ENCODE measurements at places on chromosomes 16 and 17.
A peak's percentile ranks its signal among the peaks of the same experiment; 100 is the strongest.

DNA sequence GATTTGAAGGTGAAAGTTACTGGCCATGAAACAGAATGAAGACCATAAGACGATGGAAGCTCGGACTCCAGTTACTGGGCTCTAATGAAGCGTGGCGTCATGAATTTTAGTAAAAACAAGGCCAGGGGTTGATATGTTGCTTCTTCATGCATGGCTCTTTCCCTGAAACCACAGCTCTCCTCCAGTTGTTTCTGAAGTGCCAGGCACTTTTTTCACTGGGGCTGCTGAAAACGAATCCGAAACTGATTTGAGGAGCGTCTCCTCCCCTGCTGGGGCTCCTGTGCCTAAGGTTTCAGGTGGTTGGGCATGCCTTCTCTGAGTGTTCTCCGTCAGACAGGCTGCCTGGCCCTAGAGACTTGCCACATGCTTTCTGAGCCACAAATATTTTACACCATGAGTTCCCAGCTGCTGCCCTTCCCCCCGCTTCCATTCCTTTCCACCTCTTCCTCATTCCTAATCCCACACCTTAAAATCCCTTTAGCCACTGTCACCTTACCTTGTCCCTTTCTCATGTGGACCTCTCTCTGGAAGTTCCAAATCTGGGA, 3.7 kb upstream of the MYL4 start:
- DNase-seq, result no peak

DNA sequence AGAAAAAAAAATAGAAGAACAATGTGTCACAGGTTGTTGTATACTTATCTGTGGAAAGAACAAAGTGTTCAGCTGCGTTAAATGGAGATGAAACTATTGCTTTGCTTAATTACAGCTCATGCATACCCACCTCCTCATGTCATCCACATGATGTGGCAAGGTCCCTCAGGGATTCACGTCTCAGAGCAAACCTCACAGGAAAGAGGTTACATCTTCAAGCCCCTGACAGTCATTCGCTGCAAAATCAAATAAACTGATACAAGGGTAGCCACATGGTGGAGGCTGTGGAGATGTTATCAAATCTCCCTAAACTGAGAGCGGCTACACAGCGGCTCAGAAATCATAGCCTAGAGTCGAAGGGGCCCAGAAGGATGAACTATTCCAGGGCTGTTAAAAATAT, 21.1 kb downstream of the GINS3 start:
- no peak for DNase-seq

DNA sequence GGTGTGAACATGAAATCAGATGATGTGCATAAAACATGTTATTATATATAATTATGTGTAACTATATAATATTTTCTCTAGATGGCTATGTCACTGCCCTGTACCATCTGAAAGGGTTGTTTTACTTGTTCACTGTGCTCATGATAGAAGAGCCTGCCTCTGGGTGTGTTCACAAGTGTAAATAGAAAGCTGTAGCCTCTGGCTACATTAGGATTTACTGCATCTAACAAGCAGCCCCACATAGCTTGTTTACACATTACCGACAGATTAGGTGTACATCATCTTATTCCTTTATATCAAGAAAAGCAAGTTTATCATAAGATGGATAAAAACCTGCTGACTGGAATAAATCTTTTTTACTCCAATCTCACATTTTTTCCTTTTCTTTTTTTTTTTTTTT, 46.1 kb downstream of the CHD9 start:
- DNase-seq, result no peak

GRCh38 chr16:10112021-10112420, 70.2 kb downstream of the GRIN2A start:
- DNase-seq, result no peak

DNA sequence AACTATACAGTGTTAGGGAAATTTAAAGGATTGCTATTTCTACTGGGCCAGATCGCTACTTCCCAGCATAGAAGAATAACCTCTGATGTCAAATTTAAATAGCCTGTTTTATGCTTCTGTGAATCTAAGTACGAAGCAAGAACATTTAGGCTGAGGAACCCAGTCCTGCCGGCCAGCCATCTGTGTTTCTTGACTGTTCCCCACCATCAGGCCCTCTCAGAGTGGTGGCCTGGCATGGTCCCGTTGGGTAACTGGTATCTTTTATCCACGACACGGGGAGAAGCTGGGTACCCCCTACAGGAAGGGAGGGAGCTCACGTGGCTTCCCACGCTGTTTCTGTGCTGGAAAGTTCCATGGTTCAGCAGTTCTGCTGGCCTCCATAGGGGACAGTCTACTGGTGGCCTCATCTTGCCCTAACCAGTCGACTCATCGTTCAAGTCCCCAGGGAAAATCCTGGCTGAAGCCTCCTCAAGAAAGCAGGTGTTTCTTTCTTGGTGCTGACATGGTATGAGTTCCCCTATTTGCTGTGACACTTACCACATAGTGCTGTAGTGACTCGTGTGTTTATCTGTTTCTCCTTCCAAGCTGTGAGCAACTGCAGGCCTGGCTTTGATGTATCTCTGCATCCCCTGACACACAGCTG, 201.7 kb upstream of the NLRP1 start:
- DNase-seq, result no peak

- DNase-seq, result no peak
Measured at GRCh38 chr16:78677181-78677731, 577.8 kb downstream of the WWOX start.

DNA sequence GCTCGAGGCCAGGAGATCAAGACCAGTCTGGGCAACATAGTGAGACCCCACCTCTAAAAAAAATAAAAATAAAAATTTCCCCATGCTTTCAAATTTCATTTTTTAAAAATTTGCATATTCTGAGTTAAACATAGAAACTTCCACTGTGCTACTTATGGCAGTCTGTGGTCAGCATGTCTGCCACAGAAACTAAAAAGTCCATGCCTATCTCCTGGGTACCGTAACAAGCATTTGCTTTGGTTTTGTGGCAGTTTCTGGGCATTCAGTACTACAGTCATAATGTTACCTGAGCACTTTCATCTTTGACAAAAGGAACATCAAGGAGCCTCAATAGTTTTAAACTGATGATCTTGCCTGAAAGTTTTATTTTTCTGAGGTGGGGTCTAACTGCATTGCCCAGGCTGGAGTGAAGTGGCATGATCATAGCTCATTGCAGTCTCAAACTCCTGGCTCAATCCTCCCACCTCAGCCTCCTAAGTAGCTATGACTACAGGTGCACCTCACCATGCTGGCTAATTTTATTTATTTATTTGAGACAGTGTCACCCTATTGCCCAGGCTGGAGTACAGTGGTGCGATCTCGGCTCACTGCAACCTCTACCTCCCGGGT, 13.2 kb upstream of the ITGA2B start:
- no peak for DNase-seq

- DNase-seq, result no peak
Measured at GRCh38 chr16:80687606-80688005, 116.8 kb downstream of the CDYL2 start.

DNA sequence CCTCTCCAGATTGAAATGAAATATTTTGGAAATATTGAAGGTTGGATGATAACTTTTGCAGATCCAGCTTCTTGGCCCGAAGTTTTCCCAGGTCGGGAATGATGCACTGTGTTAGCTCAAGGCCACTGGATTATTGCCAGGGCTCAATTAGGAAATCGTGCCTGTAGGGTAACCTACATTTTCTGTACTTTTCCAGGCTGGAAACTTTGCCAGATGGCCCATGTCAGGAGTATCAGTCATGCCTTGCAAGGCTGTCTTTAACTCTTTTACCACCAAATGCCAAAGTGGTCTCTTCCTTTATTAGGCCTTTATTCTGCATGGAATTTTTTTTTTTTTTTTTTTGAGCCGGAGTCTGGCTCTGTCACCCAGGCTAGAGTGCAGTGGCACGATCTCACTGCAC, 8.9 kb upstream of the SEC14L1 start:
- DNase-seq, result no peak

DNA sequence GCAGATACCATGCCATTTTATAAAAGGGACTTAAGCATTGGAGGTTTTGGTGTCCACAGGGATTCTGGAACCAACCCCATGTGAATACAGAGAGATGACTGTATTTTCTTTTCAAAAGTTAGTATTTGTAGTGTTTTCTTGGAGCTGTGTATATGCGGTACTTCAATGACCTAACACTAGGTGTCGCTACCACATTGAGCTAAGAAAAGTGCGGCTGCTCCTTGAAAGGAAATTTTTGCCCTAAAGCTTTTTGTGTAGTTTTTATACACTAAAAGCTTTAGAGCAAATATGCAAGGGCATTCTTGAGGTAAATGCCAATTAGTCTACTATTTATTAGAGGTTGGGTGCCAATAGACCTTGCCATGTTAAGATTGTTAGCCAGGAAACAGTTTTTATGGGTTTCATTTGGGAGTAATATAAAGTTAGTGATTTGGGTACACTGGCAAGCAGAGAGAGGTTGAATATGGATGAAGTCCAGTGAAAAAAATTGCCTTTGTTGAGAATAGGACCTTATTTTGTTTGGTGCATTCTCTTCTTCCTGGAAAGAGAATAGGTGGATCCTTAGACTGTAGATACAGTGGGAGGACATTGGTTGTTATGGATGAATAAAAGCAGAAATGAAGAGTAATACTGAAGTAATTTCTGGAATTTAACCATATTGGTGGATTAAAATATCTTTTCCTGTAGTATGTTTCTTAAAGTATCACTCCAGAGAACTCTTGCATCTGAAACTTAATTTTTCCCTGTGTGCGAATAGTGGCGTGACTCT, 43.3 kb downstream of the BCAS3 start:
- DNase-seq, result peak; percentile 1

GRCh38 chr17:78555746-78556401, 21.3 kb downstream of the DNAH17 start:
- no peak for DNase-seq

DNA sequence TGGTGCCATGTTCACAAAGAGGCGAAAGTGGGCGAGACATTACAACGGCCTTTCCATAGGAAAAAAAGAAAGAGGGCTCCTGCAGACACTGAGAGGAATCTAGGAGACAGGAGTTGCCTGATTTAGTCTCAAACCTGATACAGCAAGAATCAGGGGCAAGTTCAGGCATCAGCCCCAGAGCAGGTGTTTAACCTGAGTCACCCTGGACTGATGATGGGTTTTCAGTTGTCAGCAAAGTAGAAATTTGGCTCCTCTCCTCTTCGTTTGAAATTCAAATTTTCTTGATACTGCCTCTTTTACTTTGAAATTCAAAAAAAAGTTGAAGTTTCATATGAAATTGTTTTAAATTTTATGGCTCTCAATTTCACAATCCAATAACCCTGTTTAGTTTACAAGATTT, 189.5 kb downstream of the ABCC12 start:
- DNase-seq, result no peak

DNA sequence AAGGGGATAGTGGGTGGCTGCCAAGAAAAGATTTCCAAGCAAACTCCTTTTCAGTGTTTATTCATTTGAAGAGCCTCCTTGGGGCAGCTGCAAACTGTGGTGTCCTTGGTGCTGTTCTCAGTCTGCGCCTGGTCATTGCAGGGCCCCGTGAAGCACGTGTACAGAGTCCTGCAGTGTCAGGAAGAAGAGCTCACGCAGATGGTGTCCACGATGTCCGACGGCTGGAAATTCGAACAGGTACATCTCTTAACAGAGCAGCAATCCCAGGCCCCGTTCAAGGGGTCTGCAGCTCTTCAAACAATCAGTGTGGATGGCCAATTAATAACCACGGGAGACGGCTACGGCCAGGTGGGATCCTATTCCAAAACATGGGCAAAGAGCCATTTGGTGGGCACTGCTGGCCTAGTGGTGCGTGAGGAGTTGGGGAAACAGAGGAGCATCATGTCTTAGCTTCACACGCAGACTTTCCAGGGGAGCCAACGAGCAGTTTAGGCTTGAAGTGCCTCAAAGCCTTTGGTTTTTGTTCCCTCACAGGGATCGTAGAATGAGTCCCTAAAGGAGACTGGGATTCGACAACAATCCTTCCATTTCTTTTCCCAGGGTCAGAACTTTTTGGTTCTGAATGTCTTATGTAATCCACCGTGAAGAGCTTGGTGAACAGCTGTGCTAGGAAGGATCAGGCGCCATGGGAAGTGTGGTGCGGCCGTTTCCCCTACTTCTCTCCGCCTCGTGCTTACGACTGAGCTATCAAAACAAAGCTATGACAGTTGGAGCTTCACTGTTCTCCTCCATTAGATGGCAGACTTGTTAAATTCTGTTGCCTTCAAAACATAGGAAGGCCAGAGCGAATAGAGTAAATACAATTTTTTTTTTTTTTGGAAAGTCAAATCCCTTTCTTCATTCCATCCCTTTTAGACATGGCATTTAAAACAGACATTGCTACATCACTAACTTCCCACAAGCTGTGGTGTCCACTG, 12.6 kb downstream of the KCTD2 start:
- no peak for DNase-seq

DNA sequence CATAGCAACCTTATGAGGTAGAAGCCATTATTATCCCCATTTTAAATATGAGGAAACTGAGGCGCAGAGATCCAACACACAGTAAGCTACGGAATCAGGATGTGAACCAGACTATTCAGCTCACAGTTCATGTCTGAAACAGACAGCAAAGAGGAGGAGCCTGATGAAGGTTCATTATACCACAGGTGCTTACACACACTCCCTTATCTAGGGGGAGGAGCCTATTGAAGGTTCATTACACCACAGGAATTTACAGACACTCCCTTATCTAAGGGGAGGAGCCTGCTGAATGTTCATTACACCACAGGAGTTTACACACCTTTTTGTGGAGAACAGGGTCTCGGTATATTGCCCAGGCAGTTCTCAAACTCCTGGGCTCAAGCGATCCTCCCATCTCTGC, 21.9 kb downstream of the C16orf95 start:
- DNase-seq, result no peak

GRCh38 chr17:64565563-64565962, 58.8 kb downstream of the CEP95 start:
- no peak for DNase-seq

GRCh38 chr17:70699408-70699807, 530.1 kb downstream of the KCNJ2 start:
- DNase-seq, result no peak

GRCh38 chr17:21127509-21128077, 829 bp downstream of the DHRS7B start:
- DNase-seq, result no peak

DNA sequence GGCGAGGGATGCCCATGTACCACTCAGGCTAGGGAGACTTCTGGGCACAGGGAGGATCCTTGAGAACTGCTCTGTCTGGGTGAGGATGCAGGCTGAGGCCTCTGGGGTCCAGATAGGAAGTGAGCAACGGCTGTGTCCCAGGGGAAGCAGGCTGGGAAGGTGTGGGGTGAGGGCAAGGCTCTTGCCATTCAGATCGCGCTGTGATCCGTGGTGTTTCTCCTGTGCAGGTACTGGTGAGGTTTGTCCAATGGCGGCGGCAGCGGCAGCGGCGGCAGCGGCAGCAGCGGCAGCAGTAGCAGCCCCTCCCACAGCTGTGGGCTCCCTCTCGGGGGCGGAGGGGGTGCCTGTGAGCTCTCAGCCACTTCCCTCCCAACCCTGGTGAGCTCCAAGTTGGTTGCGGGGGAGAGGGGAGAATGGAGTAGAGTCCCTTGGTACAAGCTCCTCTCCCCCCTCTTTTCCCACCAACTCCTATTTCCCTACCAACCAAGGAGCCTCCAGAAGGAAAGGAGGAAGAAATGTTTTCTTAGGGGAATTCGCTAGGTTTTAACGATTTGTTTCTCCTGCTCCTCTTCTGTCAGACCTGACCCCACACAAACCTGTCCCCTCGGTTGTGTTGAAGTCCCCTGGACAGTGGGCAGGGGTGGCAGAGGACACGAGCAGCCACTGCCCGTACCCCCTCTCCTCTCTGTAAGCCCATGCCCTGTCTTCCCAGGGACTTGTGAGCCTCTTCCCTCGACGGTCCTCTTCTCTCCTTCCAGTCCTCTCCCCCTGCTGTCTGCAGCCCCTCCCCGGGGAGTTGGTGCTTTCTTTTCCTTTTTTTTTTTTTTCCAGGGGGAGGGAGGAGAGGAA, 1.9 kb upstream of the PRRT2 start:
- DNase-seq, result no peak

GRCh38 chr16:892536-893255, 78.1 kb downstream of the LMF1 start:
- no peak for DNase-seq
